ENCODE measurements at places on chromosomes 6 and 20.

GRCh38 chr6:158766621-158767455 lies 52.3 kb downstream of the EZR start:
- no peak for DNase-seq

DNA sequence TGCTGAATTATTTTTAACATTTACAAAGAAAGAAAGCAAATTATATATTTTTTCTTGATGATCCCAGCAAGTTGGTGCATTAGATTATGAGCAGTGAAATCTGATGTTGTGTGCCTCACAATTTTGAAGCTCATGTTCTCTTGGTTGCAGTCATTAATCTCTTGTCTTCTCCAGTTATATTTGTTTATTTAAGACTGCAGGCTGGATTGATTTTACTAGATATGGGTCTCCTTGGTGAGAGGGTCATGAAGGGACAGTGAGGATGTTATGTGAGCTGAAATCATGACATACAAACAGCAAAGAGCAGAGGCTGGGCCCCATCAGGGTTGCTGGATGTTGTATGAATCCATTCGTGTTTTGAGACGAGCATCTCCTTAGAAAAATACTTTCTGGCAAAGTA lies 64.2 kb upstream of the AKIRIN2 start:
- no peak for DNase-seq

DNA sequence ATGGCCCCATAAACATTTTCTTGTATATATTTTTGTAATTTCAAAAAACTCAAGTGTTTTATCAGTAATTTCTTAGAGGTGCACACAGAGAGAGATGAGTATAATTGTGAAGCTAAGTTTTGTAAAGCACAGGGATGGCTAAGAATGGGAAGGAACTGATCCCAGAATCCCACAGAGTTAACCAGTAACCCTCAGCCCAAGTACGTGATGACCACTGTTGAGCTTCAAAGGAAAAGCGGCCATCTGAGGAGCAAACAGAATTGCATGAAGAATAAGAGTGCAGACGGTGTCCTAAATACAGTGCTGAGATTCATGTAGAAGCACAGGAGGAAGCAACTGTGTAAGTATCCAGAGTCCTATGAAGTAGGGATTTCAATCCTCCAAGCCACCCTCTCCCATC lies 28.1 kb upstream of the HLA-C start:
- no peak for DNase-seq

DNA sequence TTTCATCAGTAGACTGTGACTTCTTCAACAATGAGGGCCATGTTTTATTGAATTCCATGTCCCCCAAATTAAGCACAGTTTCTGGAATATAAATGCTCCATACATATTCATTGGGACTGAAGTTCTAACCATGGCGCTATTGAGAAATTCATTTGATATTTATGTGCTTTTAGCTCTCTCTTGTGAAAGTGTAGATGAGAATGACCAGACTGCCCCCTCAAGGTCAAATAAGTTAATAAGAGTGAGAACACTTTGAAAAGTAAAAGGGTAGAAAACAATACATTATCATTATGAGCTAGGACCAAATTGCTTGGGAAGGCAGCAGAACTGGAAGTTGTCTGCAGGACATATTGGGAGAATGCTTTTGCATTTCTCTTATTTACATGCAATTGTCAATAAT lies 597.9 kb downstream of the EPM2A start:
- DNase-seq: peak; percentile 46

DNA sequence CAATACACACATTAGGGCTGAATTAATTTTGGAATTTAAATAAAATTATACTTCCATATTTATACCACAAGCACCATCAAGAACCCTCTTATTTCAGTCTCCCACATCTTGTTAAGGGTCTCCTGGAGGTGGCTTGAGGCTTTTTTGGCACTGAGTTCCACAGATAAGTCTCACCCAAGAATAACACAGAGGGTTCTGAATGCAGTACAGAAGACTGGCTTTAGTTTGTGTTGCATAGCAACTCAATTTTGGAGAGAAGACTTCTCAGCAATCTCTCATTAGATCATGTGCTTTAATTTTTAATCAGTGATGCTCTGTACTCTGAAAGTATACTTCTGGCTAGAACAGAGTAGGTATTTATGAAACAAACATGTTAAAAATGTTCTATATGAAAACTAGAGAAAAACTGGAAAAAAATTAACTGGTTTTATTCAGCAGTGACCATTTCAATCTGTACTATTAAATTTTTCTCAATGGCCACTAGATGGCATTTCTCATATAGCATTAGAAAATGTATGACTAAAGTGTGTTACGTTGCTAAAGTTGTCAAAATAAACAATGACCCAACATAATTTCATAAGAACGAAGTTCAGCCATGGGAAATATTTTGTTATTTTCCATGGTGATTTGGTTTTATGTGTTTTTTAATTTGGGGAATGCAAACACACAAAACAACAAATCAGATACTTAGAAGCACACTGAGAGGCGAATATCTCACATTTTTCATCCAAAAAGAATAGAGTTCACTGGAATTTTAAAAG lies 32.7 kb upstream of the MAP7 start:
- peak; percentile 61 for DNase-seq

- DNase-seq: no peak
Measured at GRCh38 chr6:87430499-87430898, 22.7 kb downstream of the CFAP206 start.

DNA sequence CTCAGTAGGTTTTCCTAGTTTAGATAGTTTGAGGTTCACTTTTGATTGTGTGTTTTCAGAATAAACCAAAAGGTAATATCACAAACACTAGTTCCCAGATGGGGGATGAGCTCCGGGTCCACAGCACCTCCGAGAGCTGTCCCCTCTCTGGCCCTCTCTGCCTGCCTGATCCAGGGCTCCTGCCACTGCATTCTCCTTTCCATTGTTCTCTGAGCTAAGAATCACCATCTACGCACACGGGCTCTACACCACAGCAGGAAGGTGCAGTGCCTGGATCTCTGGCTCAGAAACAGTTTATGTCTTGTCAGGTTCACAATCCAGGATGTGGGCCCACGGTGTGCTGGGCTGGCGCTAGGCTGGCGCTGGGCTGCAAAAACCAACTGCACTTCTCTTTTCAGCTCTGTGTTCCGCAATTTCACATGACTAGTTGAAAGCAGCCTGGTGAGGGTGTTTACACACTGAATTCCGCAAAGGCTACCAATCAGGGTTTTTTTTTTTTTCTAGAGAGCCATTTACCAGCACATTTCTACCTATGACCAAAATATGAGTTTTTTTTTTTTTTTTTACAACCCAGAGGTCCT lies 167.5 kb downstream of the SOD2 start:
- DNase-seq: no peak

GRCh38 chr6:7518877-7519276 lies 22.6 kb upstream of the DSP start:
- DNase-seq: no peak

DNA sequence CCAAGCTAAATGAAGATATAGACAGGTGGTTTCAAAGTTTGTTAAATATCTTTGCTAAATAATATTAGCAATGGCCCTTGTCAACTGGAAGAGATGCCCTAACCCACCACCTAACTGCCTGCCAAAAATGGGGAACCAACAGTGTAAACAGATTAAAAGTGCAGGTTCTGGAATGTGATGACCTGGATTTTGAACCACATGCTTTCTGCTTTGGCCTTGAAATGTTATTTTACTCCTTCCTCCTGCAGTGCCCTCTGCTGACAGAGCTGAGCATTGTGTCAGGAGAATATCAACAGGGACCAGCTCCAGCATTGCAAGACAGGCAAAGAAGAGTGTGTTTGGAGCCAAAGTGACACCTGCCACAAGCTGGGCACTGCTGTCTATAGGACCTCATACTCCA lies 226.6 kb downstream of the MYLK4 start:
- peak; percentile 25 for DNase-seq

DNA sequence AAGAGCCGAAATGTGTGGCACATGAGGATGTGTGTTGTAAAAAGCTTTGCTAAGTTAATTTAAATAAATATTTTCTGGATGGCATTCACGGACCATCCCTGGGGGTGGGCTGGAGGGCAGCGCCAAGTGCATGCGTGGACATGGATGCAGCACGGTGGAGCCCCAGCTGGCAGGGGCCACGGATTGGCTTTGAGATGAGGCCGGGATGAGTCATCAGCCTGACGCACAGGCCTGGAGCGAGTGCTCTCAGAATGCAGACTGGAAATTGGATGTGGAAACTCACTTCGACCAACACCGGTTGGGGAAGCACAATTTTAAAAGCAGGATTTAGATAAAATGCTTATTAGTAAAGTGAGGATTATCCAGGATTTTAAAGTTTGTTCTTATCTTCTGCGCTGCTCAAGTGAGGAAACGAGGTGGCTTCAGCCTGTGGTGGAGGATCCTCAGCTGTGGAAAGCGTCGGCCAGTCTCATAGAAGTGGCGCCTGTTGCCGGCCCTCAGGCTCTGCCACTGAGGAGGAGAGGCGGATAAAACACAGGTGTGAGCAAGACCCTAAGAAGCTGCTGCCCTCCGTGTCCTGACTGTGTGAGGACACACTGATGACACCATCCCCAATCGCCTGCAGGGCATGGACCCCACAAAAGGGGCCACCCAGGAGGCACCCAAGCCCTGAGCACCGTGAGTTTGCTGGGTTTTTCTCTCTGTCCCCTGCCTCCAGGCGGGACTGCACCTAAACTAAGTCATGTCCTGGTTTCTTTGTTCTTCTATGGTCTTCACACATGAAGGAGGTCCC lies 279.7 kb downstream of the CDH4 start:
- no peak for DNase-seq

- DNase-seq: no peak
Measured at GRCh38 chr20:25397096-25397495, 6.5 kb upstream of the ABHD12 start.

DNA sequence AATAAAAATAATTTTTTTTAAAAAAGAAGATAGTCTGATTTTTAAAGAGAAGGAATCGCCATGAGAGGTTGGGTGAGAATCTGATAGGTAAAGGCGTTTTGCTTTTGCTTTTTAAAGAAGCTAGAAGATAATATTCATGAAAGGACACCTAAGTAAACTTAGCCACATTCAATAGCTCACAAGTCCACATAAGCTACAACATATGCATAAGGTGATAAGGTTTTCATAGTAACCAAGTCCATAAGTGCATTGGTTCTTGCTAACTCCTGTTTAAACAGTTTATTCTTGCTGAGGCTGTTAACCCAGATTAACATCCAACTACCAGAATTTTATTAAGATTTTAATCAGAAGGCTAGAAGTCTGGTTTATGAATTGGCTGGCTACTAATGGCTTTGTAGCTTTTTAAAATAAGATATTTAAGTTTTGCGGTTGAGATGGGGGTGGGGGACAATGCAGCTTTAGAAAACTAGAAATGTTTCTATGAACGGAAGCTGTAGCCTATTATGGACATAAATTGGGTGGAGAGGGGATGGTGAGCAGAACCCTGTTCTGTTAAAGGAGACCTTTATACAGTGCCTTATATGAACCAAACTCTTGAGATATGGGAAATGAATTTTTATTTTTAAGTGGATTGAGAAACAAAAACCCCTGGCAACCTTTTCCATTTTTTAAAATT lies 235.1 kb downstream of the ZFAND3 start:
- DNase-seq: no peak

DNA sequence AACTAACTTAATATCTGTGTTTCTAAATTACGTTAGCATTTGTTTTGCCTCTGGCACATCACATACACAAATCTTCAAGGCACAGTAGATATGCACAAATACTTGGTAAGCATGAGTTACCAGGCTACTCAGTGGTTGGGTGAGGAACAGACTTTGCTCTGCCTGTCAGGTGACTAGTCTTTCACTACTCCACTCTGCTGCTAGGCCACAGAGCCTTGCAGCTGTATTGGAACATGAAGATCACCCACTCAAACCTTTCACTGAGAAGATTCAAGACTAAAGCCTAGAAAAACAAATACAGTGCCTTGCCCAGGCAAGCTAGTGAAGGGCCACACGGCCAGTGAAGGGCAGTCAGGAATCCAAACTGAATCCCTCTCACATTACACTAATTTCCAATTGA lies 47.0 kb downstream of the DTNBP1 start:
- no peak for DNase-seq

GRCh38 chr6:80872951-80873308 lies 766.5 kb downstream of the BCKDHB start:
- no peak for DNase-seq

DNA sequence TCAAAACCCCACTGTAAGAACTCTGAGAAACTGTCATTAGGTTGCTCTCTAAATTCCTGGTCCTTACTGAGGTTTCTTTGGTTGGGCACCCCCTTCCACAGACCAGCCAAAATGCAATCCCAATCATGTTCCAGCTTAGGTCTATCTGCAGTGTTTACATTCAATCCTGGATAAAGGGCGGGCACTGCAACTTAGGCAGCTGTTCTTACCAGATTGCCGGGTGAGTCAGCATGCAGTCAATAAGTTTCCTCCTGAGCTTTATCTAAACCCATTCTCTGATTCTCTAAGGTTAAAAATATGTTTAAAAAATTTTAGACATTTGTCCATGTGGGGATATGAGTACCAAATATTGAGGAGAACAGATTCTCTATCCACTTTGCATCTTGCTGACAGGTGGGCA lies 197.8 kb downstream of the HAO1 start:
- DNase-seq: no peak

DNA sequence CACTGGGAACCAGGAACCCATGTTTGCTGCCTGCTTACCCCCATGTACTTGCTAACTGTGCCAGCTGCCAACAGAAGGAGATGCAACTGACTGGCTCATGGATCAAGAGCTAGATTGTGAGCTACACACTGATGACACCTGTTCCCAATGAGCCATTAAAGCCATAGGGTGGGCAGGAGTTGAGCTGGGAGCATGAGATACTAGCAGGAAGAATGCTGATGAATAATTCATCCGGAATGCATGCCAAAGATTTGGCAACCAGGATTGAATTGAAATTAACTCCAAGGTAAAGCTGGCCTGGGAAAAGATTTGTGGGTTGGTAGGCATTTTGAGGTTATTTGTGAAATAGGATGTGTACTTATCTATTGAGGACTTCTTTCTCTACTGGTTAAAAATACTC lies 631.1 kb downstream of the KIF16B start:
- no peak for DNase-seq

GRCh38 chr20:61806314-61806713 lies 259.4 kb downstream of the TAF4 start:
- no peak for DNase-seq

GRCh38 chr6:20955131-20955530 lies 420.9 kb downstream of the CDKAL1 start:
- no peak for DNase-seq

DNA sequence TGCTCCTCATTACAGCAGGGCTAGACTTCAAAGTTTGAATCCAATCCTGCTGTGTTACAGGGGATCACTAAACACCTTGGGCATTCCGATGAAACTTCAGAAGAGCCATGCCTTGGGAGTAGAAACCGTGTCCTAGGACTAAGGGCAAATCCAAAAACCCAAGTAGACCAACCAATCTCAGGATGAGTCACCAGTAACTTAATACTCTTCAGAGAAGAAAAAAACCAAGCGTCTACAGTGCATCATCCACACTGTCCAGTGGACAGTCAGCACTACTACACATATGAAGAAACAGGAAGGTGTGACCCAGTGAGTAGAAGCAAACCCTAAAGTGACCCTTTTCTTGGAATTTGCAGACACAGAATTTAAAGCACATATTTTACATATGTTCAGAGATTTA lies 39.5 kb upstream of the VAPB start:
- DNase-seq: no peak

Measured in HT-29 (cell line).